Thoracic aorta (tissue), 2 donors: ENCODE measurements at places on chromosomes 4 and X.

GRCh38 chr4:72286910-72287309 lies 255.1 kb downstream of the NPFFR2 start:
- no peak for DNase-seq

GRCh38 chr4:46515940-46516339 lies 126.0 kb upstream of the GABRA2 start:
- no peak for DNase-seq

GRCh38 chr4:25943312-25943711 lies 29.3 kb downstream of the SMIM20 start:
- no peak for DNase-seq

DNA sequence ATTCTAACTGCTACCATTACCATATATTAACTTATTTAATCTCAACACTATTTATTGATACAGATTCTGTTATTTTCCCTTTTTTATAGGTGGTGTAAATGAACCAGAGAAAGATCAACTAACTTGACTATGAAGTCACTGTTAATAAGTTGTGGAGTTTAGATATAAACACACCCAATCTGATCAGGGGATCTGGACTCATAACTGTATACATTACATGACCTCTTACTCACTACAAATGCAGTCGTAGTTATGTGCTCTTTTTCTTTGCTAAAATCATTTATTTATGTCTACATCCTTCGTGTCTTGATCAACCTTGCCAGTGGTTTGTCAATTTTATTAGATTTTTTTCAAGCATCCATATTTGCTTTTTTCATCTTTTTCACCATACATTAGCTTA lies 614.8 kb upstream of the FAM241A start:
- DNase-seq, result no peak

DNA sequence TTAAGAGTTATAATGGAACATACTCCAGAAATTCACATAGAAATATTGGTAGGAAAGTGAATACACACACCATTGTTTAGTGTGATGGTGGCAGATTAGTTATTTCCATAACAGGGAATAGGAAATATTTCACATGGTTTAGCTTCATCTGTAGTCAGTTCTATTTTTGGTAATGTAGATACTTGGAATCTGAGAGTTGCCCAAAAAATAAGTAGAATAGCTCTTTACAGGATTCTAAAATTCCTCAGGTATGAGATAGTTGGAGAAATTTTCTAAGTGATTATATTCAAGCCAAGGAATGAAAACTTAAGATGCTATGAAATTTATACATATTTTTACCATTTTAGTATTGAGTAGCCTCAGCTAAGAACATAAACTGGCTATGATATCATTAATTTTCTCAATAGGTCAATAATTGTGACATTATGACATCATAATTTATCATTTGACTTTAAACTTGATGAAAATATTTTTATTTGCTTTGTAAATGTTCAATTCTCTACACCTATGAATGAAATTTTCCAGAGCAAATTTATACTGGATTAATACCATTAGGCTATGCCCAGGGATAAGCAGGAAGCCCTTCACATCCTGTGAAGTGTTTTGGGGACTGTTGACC lies 35.8 kb downstream of the CPEB2 start:
- no peak for DNase-seq

DNA sequence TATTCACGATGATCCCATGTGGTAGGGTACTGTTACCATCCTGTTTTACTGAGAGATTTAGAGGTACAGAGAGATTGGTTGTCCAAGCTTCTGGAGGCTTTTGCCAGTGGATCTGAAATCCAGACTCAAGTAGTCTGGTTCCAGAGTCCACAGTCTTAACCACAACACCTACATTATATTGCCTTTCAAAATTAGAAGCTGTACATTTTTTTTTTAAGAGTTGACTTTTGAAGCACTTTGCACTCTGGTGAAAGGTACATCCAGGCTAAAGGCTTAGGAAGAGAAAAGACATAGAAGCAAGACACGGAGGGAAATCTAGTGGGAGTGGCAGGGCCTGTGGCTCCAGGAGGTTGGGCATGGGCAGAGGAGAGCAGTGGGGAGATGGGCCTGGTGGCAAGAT lies 122.1 kb downstream of the AFF1 start:
- no peak for DNase-seq

GRCh38 chr4:57231781-57232180 lies 121.6 kb upstream of the IGFBP7 start:
- no peak for DNase-seq

- DNase-seq, result no peak
These were observed 5.2 kb downstream of the FOXO4 start for GRCh38 chrX:71100581-71101505.

DNA sequence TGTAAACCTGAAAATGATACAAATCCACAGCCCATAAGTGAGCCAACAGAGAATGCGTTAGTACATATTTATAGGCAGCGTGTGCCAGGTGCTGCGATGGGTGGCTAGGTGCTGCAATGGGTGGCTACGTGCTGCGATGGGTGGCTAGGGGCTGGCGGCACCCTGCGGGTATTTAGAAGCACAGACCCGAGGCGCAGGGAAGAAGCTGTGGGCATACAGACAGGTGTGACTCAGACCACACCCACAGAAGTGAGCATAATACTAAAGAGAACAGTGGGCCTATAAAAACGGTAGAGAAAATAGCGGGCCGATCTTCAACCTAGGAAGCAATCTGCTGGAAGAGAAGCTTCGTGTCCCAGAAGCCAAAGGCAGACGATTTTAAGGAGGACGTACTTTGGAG lies 81.1 kb downstream of the FAT1 start:
- DNase-seq, result no peak

DNA sequence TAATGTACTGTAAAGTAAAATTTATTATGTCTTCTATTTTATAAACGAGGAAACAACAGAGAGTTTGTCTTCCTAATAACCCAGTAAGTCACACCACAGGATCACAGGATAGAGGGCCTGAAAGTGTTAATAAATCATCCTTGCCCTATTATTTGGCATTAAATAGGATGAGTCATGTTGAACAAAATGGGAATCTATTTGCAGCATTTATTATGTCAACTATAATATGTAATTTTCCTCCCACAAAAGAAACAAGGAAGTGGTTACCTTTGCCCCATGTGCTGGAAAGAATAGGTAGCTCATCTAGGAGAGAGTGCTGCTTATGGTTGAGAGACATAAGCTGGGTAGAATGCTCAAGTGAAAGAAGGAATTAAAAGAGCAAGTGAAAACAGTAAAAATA lies 237.6 kb upstream of the NDST3 start:
- DNase-seq, result no peak

DNA sequence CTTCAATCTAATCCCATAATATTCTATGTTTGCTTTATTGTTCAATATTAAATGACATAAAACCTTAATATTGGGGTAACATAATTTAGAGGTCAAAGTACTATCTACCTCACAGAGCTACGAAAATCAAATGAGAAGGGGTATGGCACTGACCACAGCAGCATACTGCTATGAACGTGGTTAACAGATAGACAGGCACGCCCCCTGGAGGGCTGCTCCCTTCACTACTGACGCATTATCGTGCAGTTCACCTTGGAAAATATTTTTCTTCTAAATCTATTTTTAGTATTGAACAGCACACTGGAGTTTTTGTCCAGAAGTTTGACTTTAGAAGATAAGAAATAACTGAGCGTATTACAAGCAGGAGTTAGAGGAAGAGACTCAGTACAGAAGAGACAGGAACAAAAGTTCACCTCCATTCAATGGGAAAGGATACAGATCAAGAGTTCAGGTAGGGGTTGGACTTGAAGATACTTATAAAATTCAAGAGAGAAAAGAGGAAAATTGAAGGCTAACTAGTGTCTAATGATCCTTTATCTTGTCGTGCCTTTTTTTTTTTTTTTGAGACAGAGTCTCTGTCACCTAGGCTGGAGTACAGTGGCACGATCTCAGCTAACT lies 22.7 kb downstream of the MAP9 start:
- DNase-seq, result peak; percentile 13

DNA sequence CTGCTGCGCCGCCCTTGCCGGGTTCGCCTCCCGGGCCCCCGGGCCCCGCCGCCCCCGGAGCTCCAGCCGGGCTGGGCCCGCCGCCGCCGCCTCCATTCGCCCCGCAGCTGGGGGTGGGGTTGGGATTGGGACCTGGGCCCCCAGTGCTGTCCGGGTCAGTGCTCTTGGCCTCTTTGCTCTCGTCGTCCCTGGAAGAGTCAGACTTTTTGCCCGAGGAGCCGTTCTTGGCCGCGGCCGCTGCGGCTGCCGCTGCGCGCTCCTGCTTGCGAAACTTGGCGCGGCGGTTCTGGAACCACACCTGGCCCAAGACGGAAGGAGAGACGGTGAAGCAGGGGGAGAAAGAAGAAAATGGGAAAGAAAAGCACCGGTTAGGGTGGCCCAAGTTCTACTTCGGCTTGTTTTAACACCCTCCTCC lies 2.5 kb downstream of the PHOX2B start:
- no peak for DNase-seq

GRCh38 chr4:166432842-166433241 lies 559.8 kb downstream of the TLL1 start:
- DNase-seq, result no peak

- DNase-seq, result no peak
These were observed 83.9 kb upstream of the SORBS2 start for GRCh38 chr4:185895866-185896265.

DNA sequence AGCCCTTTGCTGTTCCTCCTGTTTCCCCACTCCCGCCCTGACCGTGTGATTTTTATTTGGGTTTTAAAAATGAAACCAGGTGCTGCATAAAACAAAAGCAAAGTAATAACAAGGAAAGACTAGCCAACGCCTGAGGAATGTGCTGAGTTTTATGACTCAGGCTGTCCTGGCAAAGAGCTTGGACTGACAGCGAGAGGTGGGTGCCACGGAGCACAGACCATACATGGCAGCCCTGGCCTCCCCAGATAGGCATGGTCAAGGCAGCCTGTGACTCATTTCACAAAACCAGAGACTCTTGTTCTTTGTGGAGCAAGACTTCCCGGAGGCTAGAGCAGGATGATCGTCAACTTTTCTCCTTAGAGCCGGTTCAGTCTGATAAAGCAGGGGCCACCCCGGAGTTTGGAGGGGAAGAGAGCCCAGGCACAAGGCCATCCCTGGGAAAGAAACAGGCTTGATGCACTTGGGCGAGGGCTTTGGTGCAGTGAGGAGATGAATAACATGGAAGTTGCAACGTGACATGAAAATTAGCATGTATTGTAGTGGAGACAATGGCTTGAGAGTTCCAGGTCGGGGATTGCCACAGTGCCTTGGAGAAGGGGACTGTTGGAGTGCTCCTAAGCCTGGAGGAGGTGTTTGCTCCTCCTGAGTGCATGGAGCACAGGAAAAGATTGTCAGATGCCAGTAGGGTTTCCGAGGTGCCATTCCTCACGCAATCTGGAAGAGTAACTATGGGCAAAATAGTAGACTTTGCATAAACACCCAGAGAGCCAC lies 54.8 kb downstream of the C4orf51 start:
- DNase-seq, result peak; percentile 88
